Neural progenitor cell (in vitro differentiated cells): ENCODE measurements at places on chromosomes 1 and 21. TPM values are rescaled to one million over a fixed set of nuclear protein-coding genes. Genes with fewer than 3 reads are reported as not detected.

Gene PPM1J
- 1.8 and 2.7 TPM in 2 replicates for total RNA-seq

GRCh38 chr1:33714421-33714820, 149.5 kb upstream of the HMGB4 start:
- no peak for DNase-seq
- no peaks in the 10 kb centered on the region for H3K4me1 ChIP-seq
- H3K27ac ChIP-seq, result no peak overlapping the region
- H3K27me3 ChIP-seq, result no peaks in the 10 kb centered on the region

Gene SMPDL3B
- total RNA-seq, result 1.2 and 3.9 TPM in 2 replicates

Gene SYT2
- total RNA-seq, result 0.26 and 0.37 TPM in 2 replicates

DNA sequence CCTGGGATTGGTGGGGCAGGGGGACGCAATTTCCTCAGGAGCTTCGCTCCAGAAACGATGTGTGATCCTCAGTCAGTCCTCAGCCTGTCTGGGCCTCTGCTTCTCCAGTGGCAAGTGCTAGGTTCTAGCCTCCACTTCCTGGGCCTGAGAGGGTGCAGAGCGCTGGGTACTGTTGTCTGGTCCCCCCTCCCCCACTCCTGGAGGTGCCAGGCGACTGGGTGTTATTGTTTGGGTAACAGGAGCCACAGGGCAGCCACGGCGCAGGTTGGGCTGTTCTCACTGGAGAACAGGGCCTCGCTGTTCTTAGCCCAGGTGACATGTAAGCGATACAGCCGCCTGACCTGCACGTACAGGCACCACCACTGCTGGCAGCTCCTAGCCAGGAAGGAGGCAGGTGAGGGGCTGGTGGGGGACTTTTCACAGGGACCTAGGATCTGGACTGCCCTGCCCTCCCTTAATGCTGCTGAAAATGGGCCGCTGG, 2.1 kb downstream of the RPS6KA1 start:
- no peak overlapping the region for H3K27ac ChIP-seq
- no peak for DNase-seq
- no peaks in the 10 kb centered on the region for H3K36me3 ChIP-seq
- H3K4me1 ChIP-seq, result peaks cover 22% of the 10 kb centered on the region

DNA sequence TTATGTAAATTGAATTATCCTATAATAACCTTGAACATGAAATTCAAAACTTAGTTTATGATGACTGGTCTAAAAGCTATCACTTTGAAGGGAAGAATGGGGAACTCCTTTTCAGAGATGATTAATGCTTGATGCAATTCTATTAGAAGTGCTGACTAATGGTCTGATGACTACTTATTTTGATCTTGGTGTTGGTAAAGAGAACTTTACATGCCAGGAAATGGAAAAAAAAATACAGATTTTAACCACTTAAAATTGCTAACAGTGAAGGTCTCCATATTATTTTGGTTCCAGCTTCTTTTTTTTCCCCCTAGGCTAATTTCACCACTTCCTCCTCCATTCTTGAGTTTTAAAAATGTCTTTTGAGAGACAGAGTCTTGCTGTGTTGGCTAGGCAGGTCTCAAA, 22.9 kb downstream of the S1PR1 start:
- H3K27ac ChIP-seq, result no peak overlapping the region
- no peaks in the 10 kb centered on the region for H3K36me3 ChIP-seq
- no peak for DNase-seq
- no peaks in the 10 kb centered on the region for H3K27me3 ChIP-seq
- no peak overlapping the region for H3K4me3 ChIP-seq

DNA sequence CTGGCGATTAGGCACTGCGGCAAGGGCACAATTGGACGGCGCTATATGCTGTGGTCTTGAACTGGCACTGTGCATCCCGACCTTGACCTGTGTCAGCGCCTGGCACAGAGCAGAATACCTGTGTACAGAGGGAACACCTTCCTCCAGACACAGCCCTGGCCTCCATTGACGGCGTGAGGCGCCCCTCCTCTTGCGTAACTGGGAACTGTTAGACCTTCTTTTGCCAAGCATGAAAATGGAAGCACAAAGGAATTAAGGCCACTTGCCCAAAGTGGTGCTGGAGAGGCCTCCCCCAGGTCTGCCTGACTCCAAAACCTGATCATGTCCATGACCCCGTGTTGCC, 6.8 kb upstream of the AGTRAP start:
- H3K27ac ChIP-seq, result no peak overlapping the region
- no peak for DNase-seq
- H3K36me3 ChIP-seq, result no peaks in the 10 kb centered on the region
- H3K4me3 ChIP-seq, result no peak overlapping the region

DNA sequence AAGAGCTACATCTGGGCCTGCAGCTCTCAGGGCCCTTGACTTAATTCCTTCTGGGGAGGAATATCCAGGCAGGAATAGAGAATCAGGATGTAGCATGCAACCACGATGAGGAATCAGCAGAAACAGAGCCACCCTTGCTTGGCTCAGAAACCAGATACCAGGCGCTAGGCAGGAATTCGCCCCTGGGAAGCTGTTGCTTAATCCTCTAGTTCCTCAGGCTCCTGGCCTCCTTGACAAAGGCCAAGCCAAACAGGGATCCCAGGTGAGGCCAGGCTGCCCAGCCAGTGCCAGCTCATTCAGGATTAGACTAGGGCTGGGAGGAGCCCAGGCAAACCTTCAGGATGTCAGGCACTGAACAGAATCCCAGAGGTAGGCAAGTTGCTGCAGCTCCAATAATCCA, 48.2 kb upstream of the IRF2BP2 start:
- no peaks in the 10 kb centered on the region for H3K27me3 ChIP-seq
- DNase-seq, result peak; percentile 46
- no peak overlapping the region for H3K27ac ChIP-seq
- peaks cover 7% of the 10 kb centered on the region for H3K4me1 ChIP-seq

DNA sequence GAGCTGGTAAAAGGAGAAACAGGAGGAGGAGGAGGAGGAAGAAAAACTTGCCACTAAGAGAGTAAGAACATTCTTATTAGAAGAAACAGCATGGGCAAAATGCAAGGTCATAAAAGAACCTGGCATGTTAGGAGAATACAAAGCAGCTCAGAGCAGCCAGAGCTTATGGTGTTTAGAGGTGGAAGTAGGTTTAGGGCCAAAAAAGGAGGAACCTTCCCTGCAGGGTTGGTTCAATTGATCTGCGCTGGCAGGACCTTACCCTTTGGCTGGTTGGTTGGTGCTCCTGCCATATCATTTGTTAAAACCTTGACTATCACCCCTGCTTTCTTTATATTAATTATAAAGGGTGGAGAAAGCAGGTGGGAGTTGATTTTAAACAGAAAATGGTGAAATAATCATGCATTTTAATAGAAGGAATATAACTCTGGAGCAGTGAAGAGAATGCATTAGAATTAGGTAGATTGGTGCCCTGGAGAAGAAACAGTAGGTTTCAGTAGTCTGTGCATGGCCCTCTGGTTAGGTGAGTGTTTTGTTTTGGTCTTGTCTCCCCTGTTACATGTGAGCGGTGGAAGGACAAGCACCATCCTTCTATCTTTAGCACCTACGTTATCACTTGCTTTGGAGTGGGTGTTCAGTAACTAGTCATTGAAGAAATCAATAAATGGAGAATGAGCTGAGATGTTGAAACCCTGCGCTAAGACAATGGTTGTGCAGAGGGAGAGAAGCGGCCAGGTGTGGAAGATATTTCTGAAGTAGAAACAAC, 110.4 kb upstream of the NGF start:
- no peaks in the 10 kb centered on the region for H3K4me1 ChIP-seq
- no peak overlapping the region for H3K27ac ChIP-seq
- H3K4me3 ChIP-seq, result no peak overlapping the region
- no peak for DNase-seq

DNA sequence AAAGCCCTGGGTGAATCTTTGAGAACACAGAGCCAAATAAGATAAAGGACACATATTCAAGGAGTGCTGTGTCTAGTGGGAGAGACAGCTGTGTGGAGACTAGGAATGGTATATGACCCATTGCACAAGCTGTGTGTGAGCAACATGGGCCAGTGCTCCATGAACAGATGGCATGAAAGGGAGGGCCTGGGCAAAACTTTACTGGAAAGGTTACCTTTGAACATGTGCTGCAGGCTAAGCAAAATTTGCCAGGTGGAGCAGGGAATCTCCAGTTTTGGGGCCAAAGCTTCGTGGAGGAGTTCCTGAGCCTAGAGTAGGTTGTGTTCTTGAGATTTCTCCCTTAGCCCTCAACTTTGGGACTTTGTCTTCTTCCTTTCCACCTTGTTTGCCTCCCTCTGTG, 446.1 kb upstream of the PROX1 start:
- H3K36me3 ChIP-seq, result no peaks in the 10 kb centered on the region
- no peaks in the 10 kb centered on the region for H3K4me1 ChIP-seq
- no peak overlapping the region for H3K4me3 ChIP-seq
- H3K27ac ChIP-seq, result no peak overlapping the region
- H3K27me3 ChIP-seq, result no peaks in the 10 kb centered on the region

Gene CHD1L
- total RNA-seq, result 88.5 and 118 TPM in 2 replicates

Gene ZNF697
- total RNA-seq, result 8.3 and 9.8 TPM in 2 replicates

GRCh38 chr1:2593251-2593878, 6.8 kb downstream of the PRXL2B start:
- no peak overlapping the region for H3K4me3 ChIP-seq
- H3K27me3 ChIP-seq, result no peaks in the 10 kb centered on the region
- DNase-seq, result no peak
- no peaks in the 10 kb centered on the region for H3K36me3 ChIP-seq
- no peak overlapping the region for H3K27ac ChIP-seq

- peaks cover 7% of the 10 kb centered on the region for H3K36me3 ChIP-seq
- H3K27me3 ChIP-seq, result no peaks in the 10 kb centered on the region
- no peak for DNase-seq
- H3K27ac ChIP-seq, result peak overlapping the region; percentile 78
- H3K4me3 ChIP-seq, result no peak overlapping the region
Observed at GRCh38 chr1:156006666-156007376, 13.9 kb downstream of the SSR2 start.

- no peak overlapping the region for H3K4me3 ChIP-seq
- H3K27me3 ChIP-seq, result no peaks in the 10 kb centered on the region
- DNase-seq, result no peak
- peaks cover 9% of the 10 kb centered on the region for H3K36me3 ChIP-seq
- no peak overlapping the region for H3K27ac ChIP-seq
Observed at GRCh38 chr1:212024469-212025149, 10.7 kb downstream of the INTS7 start.

DNA sequence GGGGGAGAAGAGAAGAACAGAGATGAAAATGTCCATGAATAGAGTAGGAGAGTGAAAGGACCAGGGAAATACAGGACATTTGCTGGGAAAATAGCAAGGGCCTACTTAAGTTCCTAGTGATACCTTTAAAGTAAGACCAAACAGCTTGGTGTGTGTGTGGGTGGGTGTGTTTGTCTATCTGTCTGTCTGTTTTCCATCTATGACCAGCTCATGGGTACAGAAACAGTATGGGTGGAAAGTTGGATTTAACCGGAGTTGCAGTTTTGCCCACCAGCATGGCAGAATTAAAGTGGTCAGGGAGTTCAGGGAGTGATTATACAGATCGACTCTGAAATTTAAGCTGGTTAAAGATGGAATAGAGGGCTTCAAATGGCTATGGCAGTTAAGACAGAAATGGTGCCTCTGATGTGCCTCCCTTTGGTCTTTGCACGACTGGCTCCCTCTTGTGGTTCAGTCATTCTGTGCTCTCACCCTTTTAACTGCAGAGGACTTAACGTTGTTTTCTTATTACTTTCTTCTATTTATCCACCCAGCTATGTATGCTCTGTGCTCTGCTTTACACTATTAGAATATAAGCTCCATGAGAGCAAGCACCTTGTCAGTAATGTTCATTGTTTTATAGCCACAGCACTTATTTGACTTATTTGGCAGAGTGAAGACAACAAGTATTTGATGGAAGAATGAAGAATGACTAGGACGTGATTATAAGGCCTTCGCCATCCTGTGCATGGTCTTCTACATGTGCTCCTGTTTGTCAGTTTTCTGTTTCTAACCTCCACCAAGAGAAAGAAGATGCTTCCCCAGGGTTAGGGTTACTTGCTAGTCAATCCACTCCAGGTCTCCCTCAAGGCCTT, 72.7 kb upstream of the AK4 start:
- H3K27me3 ChIP-seq, result peaks cover 3% of the 10 kb centered on the region
- no peak overlapping the region for H3K4me3 ChIP-seq
- H3K27ac ChIP-seq, result no peak overlapping the region
- no peaks in the 10 kb centered on the region for H3K36me3 ChIP-seq
- H3K4me1 ChIP-seq, result no peaks in the 10 kb centered on the region
- DNase-seq, result peak; percentile 70

DNA sequence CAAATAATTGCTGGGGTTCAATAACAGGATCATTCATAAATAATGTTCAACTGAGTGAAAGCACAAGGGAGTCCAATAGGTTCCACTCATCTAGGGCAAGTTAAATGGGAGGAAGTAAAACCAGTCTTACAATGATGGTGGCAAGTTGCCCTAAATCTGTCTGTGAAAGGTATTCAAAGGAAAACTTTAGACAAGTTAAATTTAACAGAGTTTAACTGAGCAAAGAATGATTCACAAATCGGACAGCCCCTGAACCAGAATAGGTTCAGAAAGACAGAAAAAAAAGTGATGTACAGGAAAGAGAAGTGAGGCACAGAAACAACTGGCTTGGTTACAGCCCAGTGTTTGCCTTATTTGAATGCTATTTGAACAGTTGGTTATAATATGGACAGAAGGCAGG, 183.5 kb upstream of the ADGRL4 start:
- H3K4me1 ChIP-seq, result no peaks in the 10 kb centered on the region
- H3K4me3 ChIP-seq, result no peak overlapping the region
- no peak overlapping the region for H3K27ac ChIP-seq
- no peaks in the 10 kb centered on the region for H3K27me3 ChIP-seq

DNA sequence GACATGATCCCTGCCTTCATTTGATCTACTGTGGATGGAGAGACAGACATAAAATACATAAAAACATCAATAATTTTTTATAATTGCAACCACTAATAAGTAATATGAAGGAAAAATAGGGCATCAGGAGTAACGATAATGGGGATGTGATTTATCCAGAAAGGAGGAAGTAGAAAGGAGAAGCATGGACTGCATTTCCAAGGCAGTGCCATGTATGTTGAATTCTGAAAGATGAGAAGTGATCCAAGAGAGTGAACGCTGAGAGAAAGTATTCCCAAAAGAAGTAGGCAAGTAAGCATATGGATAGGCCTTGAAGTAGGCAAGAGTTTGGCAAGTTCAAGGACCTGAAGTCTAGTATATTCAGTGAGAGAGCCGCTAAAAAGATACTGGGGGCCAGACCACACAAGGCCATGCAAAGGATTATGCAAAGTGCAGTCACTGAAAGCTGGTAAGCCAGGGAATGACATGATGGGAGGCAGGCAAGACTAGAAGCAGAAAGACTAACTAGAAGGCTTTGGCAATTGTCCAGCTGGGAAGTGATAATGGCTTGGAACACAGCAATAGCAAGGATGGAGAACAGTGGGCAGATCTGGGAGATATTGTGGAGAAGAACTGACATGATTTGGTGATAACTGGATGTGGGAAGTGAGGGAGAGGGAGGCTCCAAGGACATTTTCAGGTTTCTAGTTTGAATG, 85.9 kb downstream of the TM2D1 start:
- no peak overlapping the region for H3K4me3 ChIP-seq
- no peaks in the 10 kb centered on the region for H3K36me3 ChIP-seq
- H3K4me1 ChIP-seq, result no peaks in the 10 kb centered on the region
- peaks cover 17% of the 10 kb centered on the region for H3K27me3 ChIP-seq

Gene NBPF6
- total RNA-seq, result not detected in 2 replicates
